Stimulated activated CD4-positive, alpha-beta T cell treated with anti-CD3 and anti-CD28 coated beads, TNF-alpha, amount 100 ng/mL, for 1 hour (primary cell): ENCODE measurements at places on chromosomes 1 and 21.

DNA sequence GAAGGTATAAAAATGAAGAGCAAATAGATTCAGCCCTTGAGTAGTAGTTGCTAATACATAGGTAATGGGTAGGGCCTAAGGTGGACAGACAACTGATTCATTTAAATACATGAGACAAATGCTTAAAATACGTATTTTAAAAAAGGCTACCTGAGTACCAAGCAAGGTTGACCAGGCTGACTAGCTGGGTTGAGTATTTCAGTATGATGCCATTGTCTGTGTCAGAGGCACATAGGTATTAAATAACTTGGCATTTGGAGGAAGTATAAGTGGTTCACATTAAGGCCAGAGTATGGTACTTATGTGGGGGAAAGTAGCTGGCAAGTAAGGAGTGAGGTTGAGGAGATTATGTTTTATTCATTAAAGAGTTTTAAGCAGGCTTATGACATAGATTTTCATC lies 19.4 kb downstream of the NEK7 start:
- DNase-seq = no peak

GRCh38 chr1:38549191-38549590 lies 310.4 kb downstream of the RRAGC start:
- no peak for DNase-seq

- DNase-seq = no peak
These were observed 102.6 kb downstream of the ZNF644 start for GRCh38 chr1:90919190-90919719.

GRCh38 chr1:58439946-58440345 lies 106.6 kb downstream of the OMA1 start:
- DNase-seq = no peak

DNA sequence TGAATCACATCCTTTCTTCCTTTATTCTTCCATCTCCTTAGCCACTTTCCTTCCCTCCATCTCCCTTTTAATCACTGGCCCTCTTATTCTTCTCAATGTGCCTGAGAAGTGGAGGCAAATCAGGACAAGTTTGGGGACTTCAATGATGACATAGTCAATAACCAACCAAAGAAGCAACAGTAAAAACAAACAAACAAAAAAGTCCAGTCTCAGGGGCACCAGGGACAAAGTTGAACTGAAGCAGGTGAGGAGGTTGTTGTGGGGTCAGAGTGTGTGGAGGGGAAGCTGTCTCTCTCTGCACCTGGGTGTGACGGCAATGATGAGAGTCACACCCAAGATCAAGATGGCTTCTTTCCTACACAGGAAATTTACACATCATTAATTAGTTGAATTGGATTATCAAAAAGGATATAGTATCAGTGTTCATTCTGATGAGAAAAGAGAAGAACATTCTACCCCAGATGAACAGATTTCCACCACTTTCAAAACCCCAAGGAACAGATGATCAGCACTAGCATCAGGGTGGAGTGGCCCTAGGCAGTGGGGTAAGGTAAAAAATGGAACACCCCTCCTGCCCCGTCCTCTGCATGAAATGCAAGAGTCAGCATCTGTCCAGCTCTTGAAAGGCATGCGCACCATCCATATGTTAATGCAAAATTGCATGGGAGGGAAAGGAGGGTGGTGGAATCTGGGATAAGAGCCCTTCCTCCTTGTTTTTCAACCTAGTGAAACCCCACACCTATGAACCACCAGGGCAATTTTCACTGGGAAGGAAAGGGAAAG lies 32.6 kb downstream of the HSD3B2 start:
- no peak for DNase-seq

GRCh38 chr1:160451859-160452232 lies 51.5 kb downstream of the VANGL2 start:
- DNase-seq = no peak

GRCh38 chr1:23742670-23743286 lies 493 bp upstream of the ELOA start:
- DNase-seq = no peak

GRCh38 chr1:107277022-107277421 lies 136.2 kb downstream of the NTNG1 start:
- no peak for DNase-seq

- DNase-seq = no peak
These were observed 121.2 kb downstream of the EPHB2 start for GRCh38 chr1:22831729-22832413.

GRCh38 chr1:85467036-85467435 lies 2.1 kb upstream of the DDAH1 start:
- DNase-seq = no peak

- DNase-seq = no peak
These were observed 273.5 kb downstream of the COL11A1 start for GRCh38 chr1:102834688-102835320.

DNA sequence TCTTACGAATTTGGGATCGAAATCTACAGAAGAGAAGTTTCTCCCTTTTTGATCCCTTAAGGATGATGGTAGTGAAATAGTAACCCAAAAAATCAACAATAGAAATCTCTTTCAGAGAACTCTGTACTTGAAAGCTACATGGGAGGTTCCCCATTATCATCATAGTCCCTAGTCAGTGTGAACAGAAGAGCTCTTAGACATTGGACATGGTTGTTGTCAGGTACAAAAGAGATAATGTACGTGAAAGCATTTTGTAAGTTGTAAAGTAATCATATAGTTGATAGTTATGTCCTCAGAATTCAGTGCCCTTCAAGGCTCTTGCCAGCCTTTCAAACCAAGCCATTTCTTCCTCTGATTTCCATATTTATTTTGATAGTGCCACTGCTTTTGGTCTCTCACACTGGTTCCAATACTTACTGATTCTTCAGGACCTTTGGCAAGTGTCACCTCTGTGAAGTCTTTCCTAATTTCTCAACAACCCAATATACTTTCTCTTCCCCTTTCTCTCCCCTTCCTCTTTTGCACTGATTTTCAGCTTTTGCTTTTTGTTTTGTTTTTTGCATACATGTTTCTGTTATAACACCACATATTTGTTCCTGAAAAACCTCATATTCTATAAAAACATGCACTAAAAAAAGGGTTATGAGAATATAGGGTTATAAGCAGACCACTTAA lies 22.4 kb downstream of the VPS45 start:
- no peak for DNase-seq
